Left colon (tissue), 2 donors: ENCODE measurements at places on chromosomes 7 and 10. TPM values are rescaled to one million over a fixed set of nuclear protein-coding genes. Genes with fewer than 3 reads are reported as not detected.

PNLIPRP3 gene
- 0.14 TPM for total RNA-seq

COBL gene
- 75.7 TPM for total RNA-seq

HABP2 gene
- total RNA-seq, result not detected

PILRA gene
- total RNA-seq, result 1.9 TPM

MMP21 gene
- total RNA-seq, result not detected

OR2A7 gene
- 29.5 TPM for total RNA-seq

GSTO1 gene
- 67.5 TPM for total RNA-seq

UCN3 gene
- 4.5 TPM for total RNA-seq

FRAT1 gene
- 6.9 TPM for total RNA-seq

CFTR gene
- 116 TPM for total RNA-seq

ATXN7L1 gene
- 22.1 TPM for total RNA-seq

AOC1 gene
- total RNA-seq, result 682 TPM

CHST15 gene
- 11.6 TPM for total RNA-seq

GIMAP5 gene
- total RNA-seq, result 6.6 TPM

CTAGE8 gene
- 4.0 TPM for total RNA-seq

SSC4D gene
- 0.15 TPM for total RNA-seq

STMP1 gene
- total RNA-seq, result 22.6 TPM

SLC13A1 gene
- total RNA-seq, result not detected

PI4K2A gene
- total RNA-seq, result 9.4 TPM

- no peak for DNase-seq
Observed at GRCh38 chr7:8638076-8638475, 204.7 kb downstream of the NXPH1 start.

DNA sequence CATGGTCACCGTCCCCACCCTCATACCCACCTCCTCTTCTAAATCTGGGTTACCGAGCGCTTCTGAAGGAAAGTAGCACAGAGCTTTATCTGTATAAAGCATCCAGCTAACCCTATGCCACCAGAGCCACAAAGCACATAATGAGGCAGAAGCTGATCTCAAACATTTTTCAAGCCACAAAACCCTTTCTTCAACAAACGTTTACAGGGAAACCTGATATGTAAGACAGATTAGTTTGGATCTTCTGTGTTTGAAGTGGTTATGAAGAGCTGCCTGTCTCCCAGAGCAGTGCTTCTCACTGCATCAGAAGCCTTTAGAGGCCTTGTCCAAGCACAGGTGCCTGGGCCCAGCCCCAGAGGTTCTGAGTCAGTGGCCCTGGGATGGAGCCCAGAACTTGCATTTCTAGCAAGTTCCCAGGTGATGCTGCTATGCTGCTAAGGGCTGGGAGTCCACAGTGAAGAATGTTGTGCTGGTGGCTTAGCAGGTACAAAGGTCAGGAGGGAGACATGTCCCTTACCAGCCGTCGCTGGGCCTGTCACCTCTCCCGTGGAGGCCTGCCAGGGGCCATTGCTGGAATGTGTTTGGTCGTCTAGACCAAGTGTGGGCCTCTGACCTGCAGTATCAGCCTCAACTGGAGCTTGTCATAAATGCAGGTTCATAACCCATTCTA, 90.4 kb downstream of the TAF3 start:
- DNase-seq, result no peak

- DNase-seq, result no peak
Observed at GRCh38 chr10:26944261-26944882, 83.6 kb upstream of the ABI1 start.

- DNase-seq, result no peak
Observed at GRCh38 chr10:5618829-5619228, 47.6 kb downstream of the ASB13 start.

DNA sequence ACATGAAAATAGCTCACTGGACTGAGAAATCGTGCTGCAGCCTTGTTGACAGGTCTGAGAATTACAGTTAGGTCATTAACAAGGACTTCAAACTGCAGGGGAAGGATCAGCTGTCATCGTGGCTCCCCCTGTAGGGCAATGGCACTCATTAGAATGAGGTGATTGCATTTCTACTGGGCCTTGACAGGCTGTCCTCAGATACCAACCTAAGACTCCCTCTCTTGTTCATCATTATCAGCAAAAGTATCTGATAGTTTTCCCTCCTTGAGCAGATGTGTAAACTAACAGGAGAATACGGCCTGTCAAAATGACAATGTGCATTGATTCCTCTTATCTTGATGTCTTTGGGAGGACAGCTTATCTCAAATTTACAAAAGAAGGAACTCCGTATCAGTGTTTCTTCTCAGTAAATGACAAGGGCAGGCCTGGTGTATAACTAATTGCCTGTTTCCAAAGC, 648.5 kb upstream of the LRRN3 start:
- DNase-seq, result no peak

DNA sequence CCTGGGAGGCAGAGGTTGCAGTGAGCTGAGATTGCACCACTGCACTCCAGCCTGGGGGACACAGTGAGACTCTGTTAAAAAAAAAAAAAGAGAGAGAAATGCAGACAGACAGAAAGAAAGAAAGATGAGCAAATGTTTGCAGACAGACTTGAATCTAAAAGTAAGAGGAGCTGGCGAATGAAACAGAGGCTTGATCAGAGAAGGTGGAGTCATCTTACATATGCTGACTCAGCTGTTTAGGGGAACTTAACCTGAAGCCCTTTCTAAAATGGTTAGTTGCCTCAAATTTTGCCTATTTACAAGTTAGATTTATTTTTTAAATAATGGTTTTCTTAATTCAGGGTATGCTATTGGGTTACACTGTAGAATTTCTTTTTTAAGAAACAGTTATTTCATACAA, 5.4 kb downstream of the FAM171A1 start:
- no peak for DNase-seq

GRCh38 chr10:101624526-101625102, 36.5 kb downstream of the DPCD start:
- DNase-seq, result no peak

- DNase-seq, result peak; percentile 91
Observed at GRCh38 chr7:27095897-27096767, at the start of gene HOXA1. Gene HOXA1, minus strand, starts transcription at chr7:27096000. Its CDS starts 88 bp downstream, at chr7:27095912.

DNA sequence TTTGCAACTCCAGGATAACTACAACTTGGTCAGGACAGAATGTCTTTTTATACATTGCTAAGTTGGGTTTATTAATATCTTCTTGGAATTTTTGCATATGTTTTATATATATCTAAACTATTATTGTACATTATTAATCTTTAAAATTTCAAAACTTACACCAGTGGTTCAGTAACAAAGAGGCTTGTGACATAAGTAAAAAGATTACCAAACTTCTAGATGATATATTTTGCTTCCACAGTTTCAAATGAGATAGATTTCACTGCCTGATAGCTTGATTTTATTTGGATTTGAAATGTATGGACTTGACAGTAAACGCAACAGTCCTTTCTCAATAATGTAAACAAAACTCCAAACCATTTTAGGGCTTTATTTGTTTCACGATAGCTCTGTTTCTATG, 701.2 kb upstream of the IGFBP3 start:
- DNase-seq, result no peak

- no peak for DNase-seq
Observed at GRCh38 chr7:79142706-79143105, 310.8 kb downstream of the MAGI2 start.

DNA sequence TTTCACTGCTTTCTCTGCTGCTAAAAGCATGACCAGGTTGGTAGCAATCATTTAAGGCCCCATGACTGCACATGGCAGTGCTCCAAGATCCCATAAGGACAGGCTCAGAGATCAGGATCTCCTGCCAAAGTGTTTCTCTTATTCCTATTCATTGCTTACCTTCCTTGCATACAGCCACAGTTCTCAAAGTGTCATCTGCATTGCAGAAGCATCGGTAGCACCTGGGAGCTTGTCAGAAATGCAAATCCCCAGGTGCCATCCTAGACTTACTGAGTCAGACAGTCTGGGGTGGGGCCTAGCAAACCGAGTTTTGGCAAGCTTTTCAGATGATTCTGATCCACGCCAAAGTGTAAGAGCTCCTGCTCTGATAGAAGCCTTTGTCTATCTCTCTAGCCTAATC, 489.0 kb upstream of the AUTS2 start:
- DNase-seq, result no peak

- no peak for DNase-seq
Observed at GRCh38 chr7:7812112-7812511, 93.7 kb upstream of the RPA3 start.

- DNase-seq, result no peak
Observed at GRCh38 chr10:116748041-116748440, 5.7 kb upstream of the HSPA12A start.

DNA sequence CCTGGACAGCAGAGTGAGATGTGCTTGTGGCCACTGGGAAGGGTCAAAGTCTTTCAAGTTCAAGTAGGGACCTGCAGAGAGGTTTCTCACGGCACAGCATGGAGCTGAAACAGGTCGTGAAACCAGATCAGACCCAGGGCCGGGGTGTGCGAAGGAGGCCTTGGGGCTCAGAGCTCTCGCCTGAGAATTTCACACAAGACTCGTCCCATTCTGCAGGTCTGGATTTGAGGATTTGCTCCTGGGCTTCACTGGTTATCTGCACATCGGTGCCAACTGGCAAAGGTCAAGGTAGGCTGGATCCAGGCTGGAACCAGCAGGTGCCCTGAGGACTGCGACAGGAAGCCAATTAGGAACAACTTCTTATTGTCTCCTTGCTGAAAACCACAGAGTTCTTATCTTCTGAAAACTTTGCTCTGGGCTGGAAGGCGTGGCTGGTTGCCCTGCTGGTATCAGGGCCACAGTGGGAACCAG, 24.0 kb upstream of the GTF2I start:
- no peak for DNase-seq

- DNase-seq, result no peak
Observed at GRCh38 chr7:1104516-1105179, 16.7 kb downstream of the GPER1 start.

GRCh38 chr10:102410429-102411073, 8.0 kb downstream of the PSD start:
- DNase-seq, result no peak

GRCh38 chr10:129319934-129320333, 147.1 kb upstream of the MGMT start:
- no peak for DNase-seq

DNA sequence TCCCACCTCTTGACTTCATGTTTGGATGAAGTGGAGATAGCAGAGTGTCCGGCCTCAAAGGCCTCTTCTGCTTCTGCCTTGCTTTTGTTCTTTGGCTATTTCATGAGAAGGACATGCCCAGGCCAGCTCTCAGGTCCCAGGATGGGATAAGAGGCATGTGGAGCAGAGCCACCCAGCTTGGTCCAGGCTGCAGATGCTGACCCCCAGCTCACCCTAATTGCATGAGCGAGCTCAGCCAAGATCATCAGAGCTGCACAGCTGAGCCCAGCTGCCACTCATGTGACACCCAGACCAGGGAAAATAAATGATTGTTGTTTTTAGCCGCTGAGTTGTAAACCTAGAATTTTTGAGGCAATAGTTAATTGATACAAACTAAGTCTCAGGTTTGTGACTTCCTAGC, 230.0 kb downstream of the PHF14 start:
- DNase-seq, result no peak

DNA sequence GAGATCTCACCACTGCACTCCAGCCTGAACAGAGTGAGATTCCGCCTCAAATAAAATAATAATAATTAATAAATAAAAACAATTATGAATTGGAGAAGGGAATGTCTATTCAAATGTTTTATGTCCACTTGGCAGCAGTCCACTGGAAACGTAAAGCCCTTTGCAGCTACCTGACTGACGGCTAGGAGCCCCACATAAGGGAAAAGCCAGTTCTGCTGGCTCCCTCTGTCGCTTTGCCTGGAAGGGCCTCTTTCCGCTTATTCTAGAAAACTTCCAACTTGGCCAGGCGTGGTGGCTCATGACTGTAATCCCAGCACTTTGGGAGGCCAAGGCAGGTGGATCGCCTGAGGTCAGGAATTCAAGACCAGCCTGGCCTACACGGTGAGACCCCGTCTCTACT, 6.1 kb upstream of the TNS3 start:
- no peak for DNase-seq

GRCh38 chr7:159068893-159069448, 75.7 kb downstream of the VIPR2 start:
- no peak for DNase-seq

GRCh38 chr7:108016841-108017775, 14.1 kb upstream of the LAMB1 start:
- DNase-seq, result no peak

DNA sequence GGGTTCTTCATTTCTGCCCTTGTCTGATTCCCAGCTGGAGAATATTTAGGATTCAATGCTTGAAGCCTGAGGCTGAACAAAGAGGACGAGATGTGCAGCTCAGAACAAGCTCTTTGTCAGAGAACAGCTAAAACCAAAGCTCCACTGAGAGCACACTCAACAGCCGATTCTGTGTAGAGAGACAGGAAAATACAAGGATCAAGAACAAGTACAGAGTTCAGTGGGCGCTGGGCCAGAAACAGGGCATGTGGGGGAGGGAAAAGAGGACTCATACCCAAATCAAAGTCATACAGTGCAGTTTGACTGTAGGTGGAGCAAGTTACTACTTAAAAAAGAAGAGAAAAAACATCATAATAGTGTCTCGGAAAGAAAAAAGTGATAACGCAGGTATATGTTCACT, at the start of gene AGMO:
TSS of gene AGMO (minus strand) at position 181 of the 400 bp plus-strand sequence.
- DNase-seq, result peak; percentile 68

- no peak for DNase-seq
Observed at GRCh38 chr7:64541438-64542359, 21.2 kb downstream of the ZNF680 start.

DNA sequence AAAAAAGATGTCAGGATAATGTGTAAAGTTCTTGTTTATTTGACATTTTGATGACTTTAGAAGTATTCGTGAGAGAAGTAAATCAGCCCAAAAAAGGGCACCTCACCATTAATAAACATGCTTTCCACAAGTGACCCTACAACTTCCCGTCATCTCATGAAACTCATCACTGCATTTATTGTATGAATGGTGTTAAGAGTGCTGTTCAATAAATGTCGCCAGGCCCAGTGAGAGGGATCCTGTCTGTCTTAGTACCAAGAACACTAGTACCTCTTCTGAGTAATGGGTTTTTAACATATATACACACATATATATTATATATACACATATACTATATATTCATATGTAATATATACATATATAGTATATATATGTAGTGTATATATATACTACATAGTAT, 61.9 kb downstream of the TMEM26 start:
- DNase-seq, result no peak

DNA sequence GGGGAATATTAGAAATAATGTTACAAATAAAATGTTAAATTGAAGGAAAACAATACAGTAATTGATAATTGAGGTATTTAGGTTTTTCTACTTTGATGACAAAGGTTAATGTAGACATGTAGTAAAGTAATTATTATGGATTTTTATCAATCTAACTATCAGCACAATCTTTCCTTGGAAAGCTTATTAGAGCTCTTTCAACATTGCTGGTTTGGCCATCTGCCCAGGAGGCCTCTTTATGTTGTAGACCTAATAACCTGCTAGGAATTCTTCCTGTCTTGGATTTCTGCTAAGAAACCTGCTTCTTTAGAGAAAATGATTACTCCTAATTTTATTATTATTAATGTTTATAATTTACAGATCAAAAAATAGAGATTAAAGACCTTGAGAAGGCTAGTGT, 78.9 kb downstream of the CHRM2 start:
- DNase-seq, result no peak

DNA sequence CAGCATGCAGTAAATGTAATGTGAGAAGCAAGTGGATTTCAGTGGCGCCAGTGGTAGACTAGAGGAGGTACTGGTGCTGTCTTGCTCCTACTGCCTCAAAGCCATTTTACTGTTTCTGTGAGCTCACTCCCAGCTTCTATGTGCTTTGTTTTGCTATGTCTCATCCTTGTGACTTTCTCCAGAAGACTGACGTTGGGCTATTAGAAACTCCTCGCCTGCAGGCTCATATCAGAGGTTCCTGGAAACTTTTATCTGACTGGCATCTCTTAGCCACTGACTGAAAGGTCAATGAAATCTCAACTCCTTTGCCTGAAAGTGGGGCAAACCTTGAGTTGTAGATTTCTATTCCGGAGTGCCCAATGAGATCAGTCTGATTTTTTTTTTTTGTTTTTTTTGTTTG, 66.4 kb upstream of the SORCS1 start:
- no peak for DNase-seq
